ENCODE measurements at places on chromosomes 6 and 20.
A peak's percentile ranks its signal among the peaks of the same experiment; 100 is the strongest.

DNA sequence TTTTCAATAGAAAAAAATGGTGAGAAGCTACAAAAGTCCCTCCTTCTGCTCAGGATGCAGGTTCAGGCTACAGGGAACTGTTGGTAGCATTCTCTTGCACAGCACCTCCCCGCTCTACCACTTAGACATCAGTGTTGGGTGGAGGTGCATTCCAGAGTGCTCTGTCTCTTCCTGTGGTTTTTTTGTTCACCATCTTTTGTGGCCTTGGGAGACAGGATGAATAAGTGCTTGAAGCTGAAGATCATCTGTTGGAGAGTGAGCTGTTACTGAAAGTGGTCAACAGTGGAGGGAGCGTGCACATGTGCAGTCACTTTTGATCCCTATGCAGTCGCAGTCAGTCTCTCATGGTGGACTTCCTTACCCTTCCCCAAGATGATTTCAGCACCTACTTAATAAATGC, 16.6 kb upstream of the BTBD3 start:
- no peak for DNase-seq

GRCh38 chr20:7392542-7393206, 547.6 kb downstream of the HAO1 start:
- DNase-seq = peak; percentile 16

GRCh38 chr20:51622004-51622874, 79.7 kb upstream of the NFATC2 start:
- no peak for DNase-seq

DNA sequence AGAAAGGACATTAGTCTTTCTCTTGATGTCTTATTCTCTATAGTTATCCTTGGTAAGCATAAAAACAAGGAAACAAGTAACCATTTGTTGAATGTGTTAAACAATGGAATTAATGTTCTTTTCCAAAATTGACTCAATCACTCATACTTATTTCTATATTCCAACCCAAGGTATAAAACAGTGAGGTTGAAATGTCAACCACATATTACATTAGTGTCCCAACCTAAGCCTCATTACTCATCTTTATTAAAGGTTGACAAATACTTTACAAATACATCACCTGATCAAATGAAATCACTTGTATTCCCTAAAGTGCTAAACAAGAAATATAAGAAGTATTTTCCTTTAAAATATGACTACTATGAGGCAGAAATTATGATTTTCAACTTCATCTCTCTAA, 100.5 kb downstream of the ASCC3 start:
- DNase-seq = no peak

GRCh38 chr6:29230666-29231065, 60.0 kb downstream of the OR2J2 start:
- no peak for DNase-seq

DNA sequence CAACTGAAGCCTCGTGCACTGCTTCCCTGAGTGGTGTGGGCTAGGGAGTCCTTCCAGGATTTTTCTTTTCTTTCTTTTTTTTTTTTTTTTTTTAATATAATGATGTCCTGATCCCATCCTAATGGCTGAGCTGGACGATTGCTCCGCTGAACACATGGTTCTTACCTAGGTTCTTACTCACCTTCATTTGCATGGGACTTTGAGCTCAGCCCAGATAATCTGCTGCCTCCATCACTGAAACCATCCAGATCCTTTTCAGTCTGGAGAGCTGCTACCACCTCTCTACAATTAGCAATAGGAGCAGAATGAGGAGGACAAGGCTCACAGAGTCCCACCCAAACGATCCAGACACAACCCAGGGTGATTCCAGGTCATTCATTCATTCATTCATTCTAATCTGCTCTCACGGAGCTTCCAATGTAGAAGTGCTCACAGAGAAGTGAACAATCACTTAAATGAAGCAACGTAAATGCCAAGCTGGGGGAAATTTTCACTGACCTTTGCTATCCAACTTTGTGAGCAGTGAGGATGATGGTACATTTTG, 246.3 kb upstream of the RREB1 start:
- no peak for DNase-seq

DNA sequence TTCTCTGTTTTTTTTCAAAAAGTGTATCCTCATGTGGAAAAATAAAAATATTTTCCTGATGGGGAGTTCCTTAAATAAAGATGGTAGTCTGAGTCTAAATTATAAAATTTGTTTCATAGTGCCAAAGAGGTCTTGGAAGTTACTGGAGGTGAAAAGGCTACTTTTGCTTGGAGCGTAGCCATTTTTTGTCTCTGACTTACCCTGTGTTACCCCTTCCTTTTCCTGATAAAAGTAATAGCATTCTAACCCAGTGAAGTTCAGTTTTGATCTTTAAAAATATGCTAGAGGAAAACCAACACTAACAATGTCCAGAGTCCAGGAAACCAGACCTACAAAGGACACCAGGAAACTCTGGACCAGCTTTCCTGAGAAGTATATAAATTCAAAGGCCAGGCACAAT, 112.2 kb upstream of the FOXO3 start:
- DNase-seq = no peak

- no peak for DNase-seq
Observed at GRCh38 chr6:33985313-33985751, 160.6 kb downstream of the GRM4 start.

DNA sequence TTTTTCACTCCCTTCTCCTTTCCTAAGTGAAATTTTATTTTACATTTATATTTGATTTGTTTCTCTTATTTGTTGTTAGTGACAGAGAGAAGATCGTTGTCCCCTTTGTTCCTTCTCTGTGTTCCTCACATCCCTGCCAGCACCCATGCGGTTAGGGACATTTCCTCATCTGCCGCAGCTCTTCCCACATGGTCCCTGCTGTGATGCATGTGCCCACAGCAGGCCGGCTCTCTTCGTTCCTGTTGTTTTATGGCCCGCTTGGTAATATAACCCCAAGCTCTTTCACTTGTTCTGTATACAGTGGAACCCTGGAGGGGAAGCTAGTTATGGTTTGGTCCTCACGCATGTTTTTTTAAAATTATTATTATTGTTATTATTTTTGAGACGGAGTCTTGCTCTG, 23.6 kb downstream of the DTD1 start:
- DNase-seq = no peak

DNA sequence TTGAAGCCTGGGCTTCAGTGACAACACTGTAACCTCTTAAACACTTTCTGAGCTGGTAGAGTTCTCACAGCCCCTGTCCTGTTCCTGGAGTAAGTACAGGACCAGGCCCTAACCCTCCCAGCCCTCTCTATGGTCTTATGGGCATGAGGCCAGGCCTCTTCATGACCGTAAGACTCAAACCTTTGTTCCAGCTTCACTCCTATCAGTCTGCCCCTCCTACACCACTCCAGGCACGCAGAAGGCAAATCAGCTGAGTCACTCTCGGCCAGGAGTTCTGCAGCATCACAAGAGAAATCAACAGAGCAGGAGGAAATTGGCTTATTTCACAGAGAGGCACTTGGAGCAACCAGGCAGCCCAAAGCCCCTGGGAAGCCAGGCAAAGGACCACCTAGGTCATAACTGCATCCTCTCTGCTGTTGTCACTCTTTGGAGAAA, 25.3 kb upstream of the CHD6 start:
- no peak for DNase-seq

DNA sequence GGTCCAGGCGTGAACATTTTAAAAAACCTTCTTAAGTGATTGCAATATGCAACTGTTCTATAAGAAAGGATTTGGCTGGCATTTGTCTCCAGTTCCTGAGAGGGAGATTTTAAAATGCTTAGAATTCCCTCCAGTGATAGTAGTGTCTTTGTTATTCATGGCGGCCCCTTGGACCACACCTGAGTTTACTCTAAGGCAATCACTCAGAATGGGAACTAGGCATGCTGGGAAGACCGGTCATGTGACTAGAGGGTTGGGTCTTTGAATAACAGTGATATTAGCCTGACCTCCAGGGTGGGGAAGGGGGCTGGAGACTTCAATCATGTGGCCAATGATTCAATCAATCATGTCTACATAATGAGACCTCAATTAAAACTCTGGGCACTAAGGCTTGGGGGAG, 50.7 kb upstream of the UTRN start:
- DNase-seq = no peak

DNA sequence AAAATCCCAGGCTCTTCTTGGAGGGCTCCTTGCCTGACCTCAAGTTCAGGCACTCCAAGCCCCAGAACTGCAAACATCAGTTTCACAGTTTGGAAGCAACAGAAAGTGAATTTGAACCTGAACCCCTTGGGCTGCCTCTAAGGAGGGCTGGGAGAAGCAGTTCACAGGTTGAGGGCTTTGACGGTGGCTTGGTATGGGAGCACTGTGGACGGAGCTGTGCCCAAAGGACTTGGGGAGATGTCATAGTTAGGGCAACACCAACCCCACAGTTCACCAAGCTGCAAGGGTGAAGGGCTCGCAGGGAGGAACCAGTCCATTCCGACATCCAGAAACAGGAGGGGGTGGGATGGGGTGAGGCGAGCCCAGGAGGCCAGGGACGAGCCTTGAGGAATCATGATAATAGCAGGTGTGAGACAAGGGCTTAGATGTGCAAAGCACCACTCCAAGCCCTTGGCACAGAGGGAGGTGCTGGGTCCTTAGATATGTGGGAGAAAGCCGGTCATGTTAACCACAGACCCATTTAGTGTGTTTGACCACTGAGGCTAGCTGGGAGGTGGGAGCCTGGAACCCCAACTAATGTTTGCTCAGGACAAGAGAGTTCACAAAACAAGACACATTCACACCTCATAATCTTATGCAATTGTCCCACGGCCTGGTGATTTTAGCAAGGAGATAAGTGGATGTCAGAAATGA, 4.3 kb downstream of the CEBPB start:
- DNase-seq = no peak

GRCh38 chr6:155269765-155270164, 6.0 kb downstream of the CLDN20 start:
- no peak for DNase-seq

DNA sequence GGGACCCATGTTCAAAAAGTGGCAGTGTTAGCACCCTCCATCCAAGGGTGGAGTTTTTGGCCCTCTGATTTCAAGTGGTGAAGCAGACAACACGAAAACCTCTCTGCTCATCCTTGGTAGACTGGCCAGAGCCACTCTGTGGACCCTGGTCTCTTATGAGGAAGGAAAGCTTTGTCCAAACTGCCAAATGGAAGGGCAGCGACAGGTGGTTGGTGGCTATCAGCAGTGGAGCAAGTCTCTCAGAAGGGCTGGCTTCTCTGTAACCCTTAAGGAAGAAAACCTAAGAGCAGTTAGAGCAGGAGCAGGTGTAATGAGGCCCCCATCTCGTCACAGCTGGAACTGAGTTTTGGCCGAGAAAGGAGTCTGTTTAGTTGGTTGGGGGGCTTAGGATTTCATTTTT, 155.8 kb downstream of the SLC16A10 start:
- DNase-seq = no peak

DNA sequence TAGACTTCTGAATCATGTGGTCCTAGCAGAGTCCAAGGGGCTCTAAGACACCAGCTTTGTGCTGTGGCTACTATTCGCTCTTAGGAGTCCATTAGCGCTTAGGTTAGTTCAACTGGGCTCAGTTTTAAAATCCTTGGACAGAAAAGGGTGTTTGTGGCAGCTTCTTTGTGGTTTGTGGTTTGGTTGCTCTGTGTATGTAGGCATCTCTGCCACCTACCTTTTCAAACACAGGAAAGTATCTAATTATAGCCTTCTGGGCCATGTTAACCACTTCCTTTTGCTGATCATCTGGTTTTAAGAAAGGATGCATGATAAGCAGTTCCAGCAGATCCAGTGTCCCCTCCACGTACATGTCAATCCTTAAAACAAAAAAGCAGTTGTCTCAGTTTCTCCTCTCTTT, 10.8 kb downstream of the GSTA4 start:
- DNase-seq = no peak

- DNase-seq = no peak
Observed at GRCh38 chr6:50143011-50143719, 93.4 kb upstream of the DEFB112 start.

DNA sequence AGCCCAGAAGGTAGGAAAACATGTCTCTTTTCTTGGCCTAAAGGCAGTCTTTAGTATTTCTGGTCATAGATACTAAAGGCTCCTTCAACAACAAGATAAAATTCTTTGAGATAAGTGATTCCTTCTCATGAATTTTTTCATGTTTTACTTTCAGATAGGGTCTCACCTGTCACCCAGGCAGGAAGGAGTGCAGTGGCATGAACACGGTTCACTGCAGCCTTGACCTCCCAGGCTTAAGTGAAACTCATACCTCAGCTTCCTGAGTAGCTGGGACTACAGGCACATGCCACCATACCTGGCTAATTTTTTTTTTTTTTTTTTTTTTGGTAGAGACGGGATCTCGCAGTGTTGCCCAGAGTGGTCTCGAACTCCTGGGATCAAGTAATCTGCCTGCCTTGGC, 9.1 kb downstream of the PNLDC1 start:
- DNase-seq = no peak

DNA sequence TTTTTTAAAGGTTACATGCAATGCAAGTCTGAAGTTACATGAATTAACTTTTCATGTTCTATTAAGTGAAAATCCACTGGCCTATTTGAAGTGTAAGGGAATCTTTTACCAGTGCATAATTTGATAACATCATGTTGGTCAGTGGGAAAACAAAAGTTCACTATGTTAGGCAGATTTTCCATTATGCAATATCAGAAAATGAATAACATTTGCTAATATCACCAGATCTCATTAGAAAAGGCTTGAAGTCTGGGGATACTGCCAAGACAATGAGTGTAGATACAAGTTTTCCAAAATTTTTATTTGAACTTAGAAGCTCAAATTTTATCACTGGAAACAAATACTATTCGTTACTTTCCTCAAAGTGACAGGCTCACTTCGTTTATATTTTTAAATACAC, 296.4 kb upstream of the CDH4 start:
- no peak for DNase-seq

GRCh38 chr6:26445934-26446667, 5.8 kb downstream of the BTN3A3 start:
- DNase-seq = no peak

GRCh38 chr6:109434456-109434855, 6.0 kb downstream of the PPIL6 start:
- no peak for DNase-seq

GRCh38 chr6:102407886-102408741, 1014.6 kb downstream of the GRIK2 start:
- no peak for DNase-seq

DNA sequence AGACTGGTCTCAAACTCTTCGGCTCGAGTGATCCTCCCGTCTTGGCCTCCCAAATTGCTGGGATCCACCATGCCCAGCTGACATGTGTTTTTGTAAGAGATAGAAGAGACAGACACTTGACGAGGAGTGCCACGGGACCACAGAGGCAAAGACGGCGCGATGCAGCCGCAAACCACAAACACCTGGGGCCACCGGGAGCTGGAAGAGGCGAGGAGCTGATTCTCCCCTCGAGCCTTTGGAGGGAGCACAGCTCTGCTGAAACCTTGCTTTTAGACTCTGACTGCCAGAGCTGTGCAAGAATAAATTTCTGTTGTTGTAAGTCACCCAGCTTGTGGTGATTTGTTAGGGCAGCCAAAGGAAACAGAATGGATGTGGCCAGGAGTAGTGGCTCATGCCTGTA, 46.9 kb downstream of the TFAP2C start:
- DNase-seq = no peak

- no peak for DNase-seq
Observed at GRCh38 chr6:20314866-20315845, 86.5 kb upstream of the E2F3 start.

Data from AG09319 (cell line).